Activated T-cell treated with anti-CD3 and anti-CD28 coated beads, Interleukin-2, amount 50 U/mL, for 72 hours (primary cell): ENCODE measurements at places on chromosomes 4 and X.

GRCh38 chrX:20233336-20233735, 33.4 kb downstream of the RPS6KA3 start:
- no peak for DNase-seq

DNA sequence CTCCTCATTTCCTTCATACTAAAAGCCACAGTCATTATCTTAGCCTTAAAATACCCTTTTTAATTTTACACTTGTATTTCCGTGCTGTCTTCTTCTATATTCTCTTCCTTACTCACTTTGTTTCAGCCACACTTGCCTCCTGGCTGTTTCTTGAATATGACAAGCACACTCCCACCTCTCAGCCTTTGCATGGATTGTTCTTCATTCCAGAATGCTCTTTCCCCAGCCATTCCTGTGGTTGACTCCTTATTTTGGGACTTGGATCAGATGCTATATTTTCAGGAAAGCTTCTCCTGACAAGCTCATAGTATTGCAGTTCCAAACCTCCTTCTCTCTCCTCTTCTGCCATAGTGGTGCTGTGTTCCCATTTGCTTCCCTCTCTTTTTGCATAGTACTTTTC, 291.3 kb downstream of the PDHA2 start:
- DNase-seq = no peak

DNA sequence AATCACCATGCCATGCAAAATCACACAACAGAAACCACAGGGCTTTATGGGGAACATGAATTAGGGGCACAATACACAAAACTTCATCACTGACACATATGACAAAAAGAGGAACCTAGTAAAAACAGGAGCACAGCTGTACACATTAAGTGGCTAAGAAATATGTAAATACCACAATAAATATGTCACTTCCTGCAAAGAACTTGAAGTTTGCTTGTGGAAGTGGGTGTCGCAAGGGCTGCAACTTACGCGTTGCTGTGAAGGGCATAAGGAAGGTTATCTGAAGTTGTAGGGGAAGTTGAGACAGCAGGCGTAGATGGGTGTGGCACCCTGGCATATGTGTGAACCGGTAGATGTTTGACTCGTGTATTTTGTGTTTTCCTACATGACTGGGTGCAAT, 42.4 kb downstream of the CLCN4 start:
- no peak for DNase-seq

GRCh38 chr4:83993774-83994173, 457.9 kb downstream of the GPAT3 start:
- DNase-seq = no peak

- DNase-seq = no peak
Observed at GRCh38 chr4:7199771-7200441, 7.6 kb downstream of the SORCS2 start.

DNA sequence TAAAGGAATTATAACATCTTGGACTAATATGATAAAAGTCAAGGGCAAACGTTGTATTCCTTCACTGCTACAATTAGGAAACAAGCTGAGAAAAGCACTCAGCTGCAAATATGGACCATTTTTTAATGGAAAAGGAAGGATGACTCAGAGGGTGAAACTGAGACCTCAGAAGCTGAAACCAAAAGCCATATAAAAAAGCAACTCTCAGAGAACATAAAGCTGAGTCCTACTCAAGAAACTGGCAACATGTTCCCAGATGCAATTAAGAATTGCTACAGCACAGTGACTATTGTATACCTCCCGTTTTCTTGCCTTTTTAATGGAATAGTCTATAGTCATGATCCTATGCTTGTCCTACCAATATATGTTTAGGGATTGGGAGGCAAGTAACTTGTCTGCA, 1106.4 kb upstream of the INTU start:
- no peak for DNase-seq

DNA sequence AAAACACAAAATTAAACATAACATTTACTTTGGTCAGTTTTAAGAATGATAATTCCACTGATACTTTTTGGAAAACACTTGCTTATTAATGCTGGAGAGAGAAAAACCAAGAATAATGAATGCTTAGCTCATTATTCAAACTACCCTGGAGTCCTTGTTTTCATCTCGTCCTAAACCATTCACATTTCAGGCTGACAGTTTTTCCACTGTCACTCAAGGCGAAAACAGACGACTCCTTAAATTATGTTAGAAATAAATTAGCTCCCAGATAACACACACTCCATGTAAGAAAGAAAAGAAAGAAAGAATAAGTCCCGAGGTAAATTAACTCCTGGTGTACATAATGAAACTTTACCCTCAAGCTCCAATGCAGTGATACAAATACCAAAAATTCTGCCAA, 33.5 kb downstream of the TLR10 start:
- DNase-seq = no peak

GRCh38 chrX:150410513-150410912, 47.4 kb downstream of the MAMLD1 start:
- no peak for DNase-seq

DNA sequence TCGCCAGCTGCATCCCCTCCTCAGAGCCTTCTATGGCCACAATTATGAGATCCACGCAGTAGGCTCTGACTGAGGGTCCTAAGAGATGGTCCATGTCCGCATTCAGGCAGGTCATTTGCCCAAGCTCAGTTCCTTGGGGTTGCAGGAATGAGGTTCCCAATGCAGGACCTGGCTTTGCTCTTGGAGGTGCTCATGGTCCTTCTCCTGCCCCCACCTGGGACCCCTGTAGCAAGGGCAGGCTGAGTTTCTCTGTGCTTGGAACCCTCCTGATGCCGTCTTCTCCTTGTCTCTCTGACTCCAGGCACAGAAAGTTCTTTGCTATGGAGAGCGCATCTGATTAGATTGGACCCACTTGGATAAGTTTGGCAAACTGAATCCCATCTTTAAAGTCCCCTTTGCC, 16.5 kb upstream of the SHOX start:
- DNase-seq = no peak

GRCh38 chr4:185358959-185359358, 36.8 kb downstream of the LRP2BP start:
- DNase-seq = no peak

GRCh38 chr4:5409972-5410618, 298.3 kb downstream of the EVC2 start:
- no peak for DNase-seq
